ENCODE measurements at places on chromosomes 4 and X.

DNA sequence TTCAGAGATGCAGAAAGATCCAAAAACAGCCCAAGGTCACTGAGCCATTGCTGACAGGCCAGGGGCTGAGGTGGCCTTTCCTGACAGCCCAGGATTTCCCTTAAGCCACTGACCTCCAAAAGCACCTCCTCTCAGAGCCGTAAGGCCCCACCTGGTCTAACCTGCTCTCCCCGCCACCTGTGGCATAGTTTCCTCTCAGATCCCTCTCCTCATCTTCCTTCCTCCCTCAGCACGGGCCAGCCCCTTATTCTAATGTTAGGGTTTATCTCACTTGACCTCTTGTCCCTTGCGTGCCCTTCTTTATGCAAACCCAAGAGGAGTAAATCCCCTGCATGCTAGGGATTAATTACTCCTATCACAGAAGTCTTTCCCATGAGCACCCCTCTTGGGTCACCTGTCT, 113.0 kb downstream of the RBM47 start:
- no peak for DNase-seq

- DNase-seq: no peak
Observed at GRCh38 chr4:101039367-101039766, 308.0 kb downstream of the PPP3CA start.

DNA sequence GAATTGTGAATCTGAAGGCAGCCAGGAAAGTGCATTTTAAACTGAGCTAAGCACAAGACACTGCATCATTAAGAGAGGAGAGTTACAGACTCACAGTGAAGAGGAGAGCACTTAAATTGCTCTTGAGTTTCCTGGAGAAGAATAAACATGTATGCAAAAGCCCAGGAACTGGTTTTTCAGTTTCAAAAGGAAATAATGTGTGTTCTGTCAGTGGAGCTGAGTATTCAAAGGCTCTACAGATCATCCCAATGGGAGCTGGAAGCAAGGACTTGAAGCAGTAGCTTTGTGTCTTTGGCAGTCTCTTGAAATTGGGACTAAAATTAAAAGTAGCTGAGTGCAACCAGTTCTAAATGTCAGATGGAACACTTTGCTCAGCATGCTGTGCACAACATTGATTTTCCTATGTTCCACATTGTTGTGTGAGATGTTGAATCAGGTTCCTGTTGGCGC, 147.5 kb upstream of the ANK2 start:
- DNase-seq: no peak

DNA sequence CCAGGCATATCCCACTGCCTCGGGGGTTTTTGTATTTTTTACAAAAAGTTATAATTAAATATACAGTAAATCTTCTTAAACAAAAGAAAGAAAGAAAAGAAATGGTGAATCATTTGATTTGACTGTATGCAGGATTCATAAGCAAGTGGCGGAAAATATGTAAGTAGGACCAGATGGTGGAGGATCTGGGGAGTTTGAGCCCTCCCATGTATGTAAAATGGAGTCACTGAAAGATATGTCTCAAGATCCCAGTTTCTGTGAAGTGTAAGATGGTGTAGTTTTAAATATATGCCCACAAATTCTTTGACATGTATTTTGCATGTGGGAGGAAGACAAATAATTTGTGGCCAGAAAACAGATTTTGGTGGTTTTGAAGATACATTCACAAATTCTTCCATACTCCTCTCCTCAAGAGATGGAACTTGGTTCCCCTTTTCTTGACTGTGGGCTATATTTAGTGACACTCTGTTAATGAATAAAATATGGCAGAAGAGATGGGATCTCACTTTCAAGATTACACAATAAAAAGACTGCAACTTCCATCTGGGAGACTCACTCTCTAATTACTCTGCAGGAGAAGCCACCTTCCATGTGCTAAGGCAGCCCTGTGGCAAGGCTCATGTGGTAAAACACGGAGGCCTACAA, 133.6 kb upstream of the S100G start:
- no peak for DNase-seq

GRCh38 chr4:80594701-80595100, 259.2 kb downstream of the CFAP299 start:
- no peak for DNase-seq

DNA sequence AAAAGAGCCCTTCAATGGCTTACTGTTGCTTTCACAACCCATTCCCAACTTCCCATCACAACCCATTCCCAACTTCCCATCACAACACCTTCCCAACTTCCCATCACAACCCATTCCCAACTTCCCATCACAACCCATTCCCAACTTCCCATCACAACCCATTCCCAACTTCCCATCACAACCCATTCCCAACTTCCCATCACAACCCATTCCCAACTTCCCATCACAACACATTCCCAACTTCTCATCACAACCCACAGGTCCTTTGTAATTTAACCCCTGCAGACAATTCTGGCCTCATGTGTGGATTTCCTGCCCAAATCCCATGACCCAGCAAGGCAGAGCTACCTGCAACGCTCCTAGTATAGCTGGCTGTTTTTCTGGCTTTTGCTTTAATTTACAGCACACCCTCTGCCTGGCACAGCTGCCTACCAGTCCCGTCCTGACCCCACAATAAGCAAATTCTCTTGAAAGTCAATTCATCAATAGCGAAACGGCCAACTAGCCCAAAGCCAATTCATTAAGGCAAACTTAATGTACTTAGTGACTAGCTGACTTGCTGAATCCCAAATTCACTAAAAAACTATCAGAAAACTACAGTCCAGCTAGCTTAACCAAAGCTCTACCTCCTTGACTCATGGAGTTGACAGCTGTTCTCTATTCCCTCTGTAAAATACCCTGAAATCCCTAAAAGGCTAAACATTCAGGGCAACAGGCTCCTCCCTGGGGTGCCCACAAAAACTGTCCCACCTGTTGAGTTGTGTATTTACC, 75.6 kb downstream of the AFAP1 start:
- DNase-seq: peak; percentile 3

GRCh38 chrX:13418126-13419097, 98.6 kb upstream of the ATXN3L start:
- DNase-seq: no peak

DNA sequence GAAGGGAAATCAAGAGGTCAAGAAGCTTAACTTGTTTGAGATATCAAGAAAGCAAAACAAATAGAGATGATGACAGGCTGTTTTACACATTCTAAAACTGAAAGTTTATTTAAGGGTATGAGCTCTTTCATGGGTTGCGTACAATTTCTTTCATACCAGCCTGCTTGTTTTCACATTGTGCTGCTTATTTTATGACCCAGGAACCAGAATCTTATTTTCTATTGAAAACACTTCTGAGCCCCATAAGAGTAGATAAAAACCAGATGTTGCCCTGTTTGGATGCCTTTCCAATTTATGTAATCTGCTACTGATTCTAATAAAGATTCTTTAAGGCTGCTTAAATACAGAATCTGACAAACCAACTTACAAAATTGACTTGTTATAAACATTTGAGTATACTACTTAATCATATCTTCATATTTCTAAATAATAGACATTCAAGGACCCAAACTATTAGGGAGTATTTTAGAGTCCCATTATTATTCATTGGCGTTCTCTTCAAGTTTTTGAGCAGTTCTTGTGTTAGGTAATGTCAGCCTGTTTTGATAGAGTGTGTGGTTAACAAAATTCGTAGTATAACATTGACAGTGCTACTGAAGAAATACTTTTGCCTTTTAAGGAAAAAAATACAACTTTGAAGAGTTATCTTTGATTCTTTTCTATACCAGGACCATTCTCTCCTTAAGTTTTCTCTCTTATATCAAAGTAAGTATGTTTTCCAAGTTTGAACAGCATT, 74.4 kb downstream of the PDLIM5 start:
- DNase-seq: no peak

- DNase-seq: no peak
Observed at GRCh38 chr4:86484241-86484640, 109.9 kb upstream of the PTPN13 start.

DNA sequence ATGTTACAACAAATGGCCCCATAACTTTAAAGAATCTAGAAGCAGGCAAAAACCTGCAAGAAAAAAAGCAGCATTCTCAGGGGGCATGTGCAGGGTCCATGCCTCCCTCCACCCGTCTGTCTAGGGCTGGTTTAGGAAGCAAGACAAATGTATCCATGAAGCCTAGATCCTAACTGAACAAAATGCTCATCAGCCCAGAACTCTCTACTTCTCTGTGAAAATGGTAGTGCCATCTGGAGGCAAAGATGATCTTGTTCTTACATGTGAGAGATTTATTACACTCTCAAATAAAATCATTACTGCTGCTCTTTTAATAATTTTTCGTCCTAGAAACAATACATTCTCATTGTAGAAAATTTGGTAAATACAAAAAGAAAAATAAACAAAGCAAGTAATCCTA, 26.7 kb downstream of the NR3C2 start:
- DNase-seq: peak; percentile 32

- DNase-seq: peak; percentile 18
Observed at GRCh38 chrX:49919617-49920016, 2.8 kb upstream of the CLCN5 start.

DNA sequence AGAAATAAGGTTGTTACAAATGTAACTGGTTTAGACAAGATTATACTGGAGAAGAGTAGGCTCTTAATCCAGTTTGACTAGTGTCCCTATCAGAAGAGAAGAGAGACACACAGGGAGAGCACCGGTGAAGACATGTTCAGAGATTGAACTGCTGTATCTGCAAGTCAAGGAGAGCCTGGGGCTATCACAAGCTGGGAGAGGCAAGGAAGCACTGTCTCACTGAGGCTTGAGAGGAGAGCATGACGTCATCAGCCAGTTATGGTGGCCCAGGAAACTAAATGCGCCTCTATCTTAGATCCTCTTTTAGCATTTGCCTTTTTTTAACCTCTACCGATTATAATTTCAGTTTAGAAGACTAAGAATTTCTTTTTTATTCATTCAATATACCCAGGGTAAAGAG, 583.4 kb downstream of the TRAM1L1 start:
- no peak for DNase-seq

- DNase-seq: no peak
Observed at GRCh38 chrX:125791787-125792186, 374.3 kb downstream of the DCAF12L2 start.

- no peak for DNase-seq
Observed at GRCh38 chr4:19301527-19301926, 950.2 kb upstream of the SLIT2 start.

DNA sequence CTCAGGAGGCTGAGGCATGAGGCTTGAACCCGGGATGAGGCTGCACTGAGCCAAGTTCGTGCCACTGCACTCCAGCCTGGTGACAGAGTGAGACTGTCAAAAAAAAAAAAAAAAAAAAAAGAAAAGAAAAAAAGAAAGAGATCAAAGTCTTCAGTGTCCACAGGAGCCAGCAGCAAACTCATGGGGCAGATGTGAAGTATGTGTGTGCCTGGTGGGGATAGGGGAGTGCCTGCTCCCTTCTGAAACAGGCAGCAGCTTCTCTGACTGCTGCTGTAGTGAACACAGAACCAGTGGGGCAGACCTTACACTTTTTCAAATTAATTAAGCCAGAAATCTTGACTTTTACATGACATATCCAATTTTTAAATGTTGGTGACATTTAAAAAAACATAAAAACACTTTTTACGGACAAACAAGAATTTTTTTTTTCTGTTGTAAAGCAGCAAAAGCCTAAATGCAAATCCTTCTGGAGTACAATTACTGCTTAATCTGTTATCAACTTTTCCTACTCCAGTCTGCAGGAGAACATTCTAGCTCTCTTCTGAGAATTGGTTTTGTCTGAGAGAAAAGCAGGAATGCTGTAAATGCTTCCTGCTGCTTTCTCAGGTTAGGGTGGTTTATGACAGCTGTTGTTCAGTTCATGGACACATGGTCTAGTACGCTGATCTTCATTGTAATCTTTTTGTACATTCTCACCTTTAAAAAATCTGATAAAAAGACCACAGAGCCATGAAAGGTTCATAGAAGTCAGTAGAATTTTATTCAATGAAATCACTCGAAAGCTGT, 311.1 kb downstream of the CAMK2D start:
- DNase-seq: no peak

DNA sequence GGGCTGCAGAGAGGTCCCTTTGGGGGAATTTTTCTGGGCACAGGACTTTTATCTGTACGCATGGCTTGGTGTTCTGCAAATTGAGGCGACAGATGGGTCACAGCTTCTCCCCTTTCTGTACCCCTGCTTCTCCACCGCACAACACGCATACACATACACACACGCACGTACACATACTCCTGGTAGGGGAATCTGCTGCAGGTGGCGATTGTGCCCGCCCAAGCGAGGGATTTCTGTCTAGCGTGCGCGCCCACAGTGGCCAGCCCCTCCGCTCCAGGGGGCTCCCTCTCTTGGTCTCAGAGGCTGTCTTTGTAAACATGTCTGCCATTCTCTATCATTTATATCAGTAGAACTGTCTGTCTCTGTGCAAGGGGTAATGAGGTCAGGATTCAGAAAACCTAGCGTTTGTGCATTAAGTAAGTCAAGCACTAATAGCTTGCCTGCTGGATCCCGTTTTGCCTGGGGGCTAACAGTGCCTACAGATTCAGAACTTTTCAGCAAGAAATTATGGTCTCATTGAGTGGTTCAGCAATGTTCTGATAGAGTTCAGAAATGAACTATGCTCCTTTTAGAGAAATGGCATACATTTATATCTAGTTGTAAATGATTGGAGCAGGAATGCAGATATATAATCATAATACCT, 2.2 kb downstream of the GRID2 start:
- no peak for DNase-seq

GRCh38 chr4:112001041-112001440, 144.2 kb upstream of the FAM241A start:
- no peak for DNase-seq

GRCh38 chr4:56438766-56439165, 2.7 kb downstream of the PAICS start:
- peak; percentile 38 for DNase-seq

DNA sequence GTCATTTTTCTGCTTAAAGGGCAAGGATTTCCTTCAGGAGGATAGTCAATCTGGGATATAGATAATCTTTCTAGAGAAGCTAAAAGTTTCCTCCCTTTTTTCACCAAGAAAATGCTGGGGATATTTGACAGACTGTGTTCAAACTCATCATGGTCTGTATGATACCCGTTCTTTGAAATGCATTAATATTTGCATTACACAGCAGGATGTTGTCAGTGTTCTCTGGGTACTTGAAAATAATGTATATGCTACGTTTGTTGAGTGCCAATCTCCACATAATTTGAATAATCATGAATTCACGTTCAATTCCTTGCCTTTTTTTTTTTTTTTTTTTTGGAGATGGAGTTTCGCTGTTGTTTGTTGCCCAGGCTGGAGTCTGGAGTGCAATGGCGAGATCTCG, 18.0 kb upstream of the BMPR1B start:
- DNase-seq: no peak

DNA sequence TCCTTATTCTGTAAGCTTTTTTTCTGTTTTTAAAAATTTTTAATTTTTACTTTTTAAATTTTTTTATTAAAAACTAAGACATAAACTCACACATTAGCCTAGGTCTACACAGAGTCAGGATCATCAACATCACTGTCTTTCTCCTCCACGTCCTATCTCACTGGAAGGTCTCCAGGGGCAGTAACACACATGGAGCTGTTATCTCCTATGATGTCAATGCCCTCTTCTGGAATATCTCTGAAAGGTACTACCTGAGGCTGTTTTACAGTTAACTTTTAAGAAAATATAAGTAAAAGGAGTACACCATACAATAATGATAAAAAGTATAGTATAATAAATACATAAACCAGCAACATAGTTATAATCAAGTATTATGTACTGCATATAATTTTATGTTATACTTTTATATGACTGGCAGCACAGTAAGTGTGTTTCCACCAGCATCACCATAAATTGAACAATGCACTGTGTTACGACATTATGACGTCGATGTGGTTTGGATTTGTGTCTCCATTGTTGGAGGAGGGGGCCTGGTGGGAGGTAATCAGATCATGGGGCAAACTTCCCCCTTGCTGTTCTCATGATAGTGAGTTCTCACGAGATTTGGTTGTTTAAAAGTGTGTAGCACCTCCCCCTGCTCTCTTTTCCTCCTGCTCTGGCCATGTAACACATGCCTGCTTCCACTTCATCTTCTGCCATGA, 21.3 kb downstream of the IL15 start:
- DNase-seq: no peak
